ENCODE measurements at places on chromosomes 13 and 19.

GRCh38 chr13:41060082-41060723 is 1.1 kb upstream of the WBP4 start:
- DNase-seq, result peak; percentile 89

- no peak for DNase-seq
Observed at GRCh38 chr13:48585456-48585840, 52.6 kb upstream of the RCBTB2 start.

DNA sequence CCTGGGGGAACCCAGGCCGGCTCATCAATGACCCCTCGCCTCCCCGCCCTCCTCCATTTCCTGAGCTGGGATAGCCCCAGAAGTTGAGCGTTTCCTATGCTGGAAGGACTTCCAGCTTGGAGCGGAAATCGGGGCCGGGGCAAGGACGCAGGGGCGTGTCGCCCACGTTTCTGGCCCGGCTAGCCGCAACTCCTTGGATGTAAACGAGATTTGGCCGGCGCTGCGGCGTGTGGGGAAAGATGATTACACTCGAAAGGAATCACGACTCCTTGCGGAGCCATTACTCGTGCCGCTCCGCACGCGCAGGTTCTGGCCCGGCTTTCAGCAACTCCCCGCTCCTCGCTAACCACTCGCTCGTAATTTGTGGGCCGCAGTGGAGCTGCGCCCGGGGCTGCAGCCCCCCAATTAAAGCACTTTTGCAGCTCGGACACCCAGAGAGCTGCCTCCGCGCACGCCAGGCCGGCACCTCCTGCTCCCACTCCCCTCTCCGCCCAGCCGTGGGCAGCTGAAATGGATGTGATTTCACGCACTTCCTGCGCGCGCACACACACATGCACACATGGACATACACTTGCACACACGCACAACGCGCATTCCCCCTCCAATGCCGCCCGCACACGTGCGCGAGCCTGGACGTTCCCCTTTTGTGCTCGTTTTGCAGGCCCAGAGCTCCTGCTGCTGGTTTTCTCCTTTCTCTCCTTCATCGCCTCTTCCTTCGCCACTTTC is 15.7 kb downstream of the ZIC5 start:
- peak; percentile 53 for DNase-seq

DNA sequence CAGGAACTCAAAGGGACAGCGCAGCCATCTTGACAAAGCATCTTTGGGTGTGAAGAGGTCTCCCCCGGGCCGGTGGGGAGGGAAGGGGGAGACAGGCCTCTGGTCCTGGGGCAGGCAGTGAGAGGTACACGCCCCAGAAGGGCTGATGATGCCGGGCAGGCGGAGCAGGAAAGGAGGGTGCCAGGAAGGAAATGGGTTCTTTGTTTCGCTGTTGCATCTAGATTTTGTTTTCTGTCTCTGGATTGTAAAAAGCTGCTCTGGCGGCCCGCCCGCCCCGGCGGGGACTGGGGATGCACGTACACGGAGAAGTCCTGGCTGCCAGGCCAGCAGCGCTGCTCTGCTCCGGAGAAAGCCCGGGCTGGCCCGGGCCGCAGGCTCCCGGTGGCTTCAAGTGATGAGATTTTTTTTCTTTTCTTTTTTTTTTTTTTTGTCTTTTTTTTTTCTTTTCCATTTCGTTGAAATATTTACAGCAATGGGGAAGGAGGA is 13.2 kb upstream of the ASF1B start:
- peak; percentile 89 for DNase-seq

DNA sequence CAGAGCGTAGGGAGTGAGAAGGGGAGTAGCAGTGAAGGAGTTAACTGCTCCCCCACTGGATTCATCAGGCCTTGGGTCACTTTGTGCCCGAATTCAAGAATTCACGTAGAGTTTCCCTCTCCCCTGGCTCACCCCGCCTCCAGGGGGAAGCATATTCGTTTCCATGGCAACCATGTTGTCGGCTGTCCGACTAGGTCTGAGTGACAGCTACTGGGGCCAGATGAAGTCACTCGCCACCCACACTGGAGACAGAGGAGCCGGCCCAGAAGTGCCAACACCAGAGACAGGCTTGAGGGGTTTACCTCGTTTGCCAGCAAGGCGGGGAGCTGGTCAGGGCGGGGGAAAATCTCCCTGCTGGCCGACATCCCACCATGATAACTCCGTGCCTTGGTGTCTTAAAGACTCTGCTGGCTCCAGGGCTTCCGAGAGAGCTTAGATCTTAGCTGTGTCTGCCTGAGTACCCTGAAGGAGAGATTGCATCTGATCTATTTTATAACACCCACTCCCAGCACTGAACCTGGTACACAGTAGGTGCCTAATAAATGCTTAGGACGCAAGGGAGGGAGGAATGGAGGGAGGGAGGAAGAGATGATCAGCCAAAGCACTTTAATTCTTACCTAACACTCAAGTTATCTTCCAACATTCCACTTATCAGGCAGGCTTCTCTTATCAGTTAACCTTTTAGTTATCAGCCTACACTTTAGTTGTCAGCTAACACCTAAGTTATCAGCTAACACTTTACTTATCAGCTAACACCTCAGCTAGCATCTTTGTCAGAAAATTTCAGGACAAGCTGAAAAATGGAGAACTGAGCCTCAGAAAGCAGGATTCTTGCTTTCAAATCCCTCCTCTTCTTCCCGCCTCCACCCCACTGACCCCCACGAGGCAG is 57.2 kb upstream of the ZNRF4 start:
- DNase-seq, result no peak

GRCh38 chr13:112741185-112741755 is 51.4 kb downstream of the ATP11A start:
- no peak for DNase-seq

DNA sequence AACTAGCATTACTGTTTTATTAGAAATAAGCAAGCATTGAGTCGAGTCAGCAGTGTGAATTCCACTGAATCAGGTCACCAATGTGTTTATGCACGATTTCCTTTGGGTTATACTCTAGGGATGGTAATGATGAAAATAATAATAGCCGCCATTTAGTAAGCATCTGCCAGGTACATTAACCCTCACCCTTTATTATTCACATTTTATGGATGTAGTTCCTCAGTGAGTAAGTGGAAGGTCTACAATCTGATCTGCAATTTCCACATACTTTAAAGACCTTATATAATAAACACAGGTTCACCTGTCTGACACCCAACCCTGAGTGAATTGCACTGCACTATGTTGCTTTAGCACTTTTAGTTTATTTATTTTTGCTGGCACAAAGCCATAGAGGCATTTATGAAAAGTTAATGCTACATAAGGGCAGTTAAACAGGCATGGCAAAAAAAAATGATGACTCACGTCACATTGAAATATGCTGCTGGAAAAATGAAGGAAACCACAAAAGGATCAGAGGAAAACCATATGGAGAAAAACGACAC is 122.4 kb downstream of the TRPC4 start:
- DNase-seq, result no peak

- no peak for DNase-seq
Observed at GRCh38 chr13:40755082-40755700, 15.8 kb downstream of the MRPS31 start.

GRCh38 chr13:31367410-31367809 is 167.6 kb downstream of the B3GLCT start:
- no peak for DNase-seq

DNA sequence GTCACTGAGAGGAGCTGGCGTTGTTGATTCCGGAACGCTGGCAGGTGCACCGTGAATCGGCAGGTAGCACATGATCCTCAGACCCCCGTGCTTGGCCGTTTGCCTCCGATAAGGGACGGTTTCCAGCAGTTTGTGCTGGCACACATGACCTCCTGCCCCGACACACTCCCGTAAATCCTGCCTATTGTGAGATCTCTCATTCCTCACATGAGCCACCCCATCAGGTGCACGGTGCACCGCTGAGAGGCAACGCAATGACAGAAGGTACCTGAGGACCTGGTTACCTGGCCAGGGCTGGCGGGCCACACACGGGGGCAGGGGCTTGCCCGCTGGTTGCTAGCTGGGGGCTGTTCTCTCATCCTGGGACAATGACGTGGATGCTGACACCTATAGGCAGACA is 2.1 kb upstream of the ADPRHL1 start:
- no peak for DNase-seq

DNA sequence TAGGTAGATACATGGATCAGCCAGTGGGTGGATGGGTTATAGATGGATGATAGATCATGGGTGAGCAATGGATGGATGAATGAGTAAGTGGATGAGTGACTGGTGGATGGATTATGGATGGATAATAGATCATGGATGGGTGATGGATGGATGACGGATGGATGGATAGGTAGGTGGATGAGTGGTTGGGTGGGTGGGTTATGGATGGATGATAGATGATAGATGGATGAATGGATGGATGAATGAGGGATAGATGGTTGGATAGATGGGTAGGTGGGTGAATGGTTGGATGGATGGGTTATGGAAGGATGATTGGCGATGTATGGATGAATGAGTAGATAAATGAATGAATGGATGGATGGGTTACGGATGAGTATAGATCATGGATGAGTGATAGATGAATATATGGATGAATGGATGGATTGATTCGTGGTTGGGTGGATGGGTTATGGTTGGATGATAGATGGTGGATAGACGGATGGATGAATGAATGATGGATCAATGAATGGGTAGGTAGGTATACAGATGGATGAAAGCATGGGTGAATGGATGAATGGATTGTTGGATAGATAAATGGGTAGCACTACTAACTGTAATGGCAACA is 27.0 kb upstream of the PTPRS start:
- DNase-seq, result no peak

DNA sequence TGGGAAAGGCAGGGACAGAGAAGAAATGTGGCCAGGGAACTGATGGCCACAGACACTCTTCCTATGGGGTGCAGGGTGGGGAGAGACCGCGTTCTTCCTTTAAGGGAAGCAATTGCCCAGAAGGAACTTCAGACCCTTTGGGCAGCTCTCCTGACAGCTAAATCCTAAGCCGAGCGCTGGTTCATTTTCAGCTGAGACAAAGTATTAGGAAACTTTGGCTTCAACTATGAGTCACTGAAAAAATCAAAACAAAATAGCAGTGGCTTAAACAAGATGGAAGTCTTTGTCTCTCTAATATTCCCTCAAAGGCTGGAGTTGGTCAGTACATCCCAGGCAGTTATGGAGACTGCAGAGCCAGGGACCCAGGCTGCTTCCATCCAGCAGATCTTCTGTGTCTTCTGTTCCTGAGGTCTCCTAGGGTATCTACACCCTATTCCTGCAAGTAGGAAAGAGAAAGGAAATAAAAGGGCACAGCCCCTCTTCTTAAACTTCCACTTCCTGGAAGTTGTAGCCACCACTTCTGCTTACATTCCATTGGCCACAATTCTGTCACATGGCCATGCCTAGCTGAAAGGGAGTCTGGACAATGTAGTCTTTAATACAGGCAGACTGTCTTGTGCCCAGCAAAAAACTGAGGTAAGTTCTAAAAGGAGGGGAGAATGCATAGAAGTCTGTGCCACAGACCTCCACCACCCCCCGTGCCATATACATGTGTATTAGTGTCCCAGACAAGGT is 163.5 kb downstream of the KATNAL1 start:
- DNase-seq, result no peak

DNA sequence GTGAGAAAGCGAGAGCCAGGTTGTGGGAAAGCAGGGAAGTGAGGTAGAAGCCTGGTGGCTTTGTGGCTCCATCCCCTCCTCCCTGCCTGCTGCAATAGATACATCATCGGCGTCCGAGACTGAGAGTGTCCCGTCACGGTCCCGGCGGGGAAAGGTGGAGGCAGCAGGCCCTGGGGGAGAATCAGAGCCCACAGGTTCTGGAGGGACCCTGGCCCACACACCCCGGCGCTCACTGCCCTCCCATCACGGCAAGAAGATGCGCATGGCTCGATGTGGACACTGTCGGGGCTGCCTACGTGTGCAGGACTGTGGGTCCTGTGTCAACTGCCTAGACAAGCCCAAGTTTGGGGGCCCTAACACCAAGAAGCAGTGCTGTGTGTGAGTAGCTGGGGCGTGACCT is 5.1 kb downstream of the KMT2B start:
- DNase-seq, result no peak

DNA sequence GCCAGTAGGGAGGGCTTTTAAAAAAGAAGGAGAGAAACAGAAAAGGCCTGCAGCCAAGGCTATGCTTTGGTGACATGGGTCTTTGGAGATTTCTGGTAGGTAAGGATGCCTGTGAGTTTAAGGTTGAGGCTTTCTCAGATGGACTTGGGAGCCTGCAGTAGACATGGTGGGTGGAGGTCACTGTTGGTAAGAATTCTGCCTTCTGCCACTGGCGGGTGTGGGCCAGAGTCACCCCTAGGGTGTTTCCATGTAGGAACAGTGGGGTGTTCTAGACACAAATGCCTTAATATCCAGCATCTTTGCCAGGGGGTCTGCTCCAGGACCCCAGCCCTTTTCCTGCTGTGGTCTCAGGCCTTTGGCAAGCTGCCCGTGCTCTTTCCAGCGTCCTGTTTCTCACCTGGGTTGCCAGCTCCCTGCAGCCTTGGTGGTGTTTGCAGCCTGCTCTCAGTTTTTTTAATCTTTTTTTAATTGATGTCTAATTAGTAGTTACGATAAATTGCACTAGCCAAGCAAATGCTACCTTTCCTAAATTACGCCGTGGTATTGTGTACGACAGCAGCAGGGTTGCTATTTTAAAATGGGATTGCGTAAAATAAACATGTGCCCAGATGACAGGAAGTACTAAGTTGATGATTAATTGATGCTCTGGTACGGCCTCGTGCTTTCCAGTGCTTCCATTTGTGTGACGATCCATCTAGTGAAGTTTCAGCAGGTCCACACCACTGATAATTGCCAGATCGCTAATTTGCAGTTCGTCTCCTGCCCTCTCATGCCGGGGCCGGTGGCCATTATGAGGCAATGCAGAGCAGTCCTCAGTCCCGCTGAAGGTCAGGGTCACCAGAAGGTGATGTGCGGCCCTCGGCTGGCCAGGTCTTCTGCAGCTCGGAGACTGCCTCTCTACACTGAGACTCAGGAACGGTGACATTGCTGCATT is 35.3 kb upstream of the NPAS1 start:
- DNase-seq, result no peak

- no peak for DNase-seq
Observed at GRCh38 chr19:45591004-45591637, 6.5 kb upstream of the OPA3 start.

Data from hindlimb muscle (tissue), 1 donor.